Activated CD4-positive, alpha-beta T cell treated with anti-CD3 and anti-CD28 coated beads, Interleukin-2, amount 50 U/mL, for 48 hours (primary cell): ENCODE measurements at places on chromosomes 1 and 21.
A peak's percentile ranks its signal among the peaks of the same experiment; 100 is the strongest.

GRCh38 chr1:205590777-205591513 lies 40.9 kb downstream of the ELK4 start:
- no peak for DNase-seq

- no peak for DNase-seq
These were observed 105.2 kb upstream of the HMGB4 start for GRCh38 chr1:33758698-33759097.

DNA sequence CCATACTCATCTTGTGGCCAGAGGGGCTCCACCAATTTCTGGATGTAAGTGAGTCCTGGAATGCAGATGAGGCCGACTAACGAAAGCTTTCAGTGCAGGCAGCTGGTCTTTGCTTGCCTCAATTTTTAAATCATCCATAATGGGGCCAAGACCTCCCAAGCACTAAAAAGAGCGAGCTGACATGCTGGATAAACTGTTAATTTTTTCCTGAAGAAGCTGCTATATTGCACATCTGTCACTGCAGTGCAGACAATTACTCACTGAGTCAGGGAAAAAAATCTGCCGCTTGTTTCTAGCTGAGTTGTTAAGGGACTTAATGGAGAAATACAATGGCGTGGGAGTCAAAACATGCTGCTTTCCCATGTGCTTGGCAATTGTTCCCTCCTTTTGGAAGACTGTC lies 205.5 kb downstream of the GPATCH2 start:
- no peak for DNase-seq

DNA sequence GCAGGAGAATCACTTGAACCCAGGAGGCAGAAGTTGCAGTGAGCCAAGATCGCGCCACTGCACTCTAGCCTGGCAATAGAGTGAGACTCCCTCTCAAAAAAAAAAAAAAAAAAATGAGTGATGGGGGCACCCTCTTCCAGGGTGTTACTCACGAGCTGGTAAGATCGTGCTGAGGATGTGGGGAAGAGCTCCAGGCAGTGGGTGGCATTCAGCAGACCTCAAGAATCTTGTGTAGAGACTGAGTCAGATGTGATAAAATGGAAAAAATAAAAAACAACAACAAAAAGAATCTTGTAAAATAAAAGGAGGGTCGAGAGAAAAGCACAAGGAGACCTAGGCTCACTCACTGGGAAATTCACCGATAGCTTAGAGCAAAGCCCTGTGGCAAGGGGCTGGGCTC lies 38.5 kb downstream of the EPHA2 start:
- no peak for DNase-seq

- no peak for DNase-seq
These were observed 56.3 kb upstream of the HTR1D start for GRCh38 chr1:23273450-23274133.

GRCh38 chr1:221766210-221766609 lies 24.3 kb upstream of the DUSP10 start:
- DNase-seq: no peak

GRCh38 chr1:204513117-204513716 lies 3.0 kb upstream of the MDM4 start:
- peak; percentile 33 for DNase-seq

GRCh38 chr1:50667710-50668356 lies 244.6 kb upstream of the DMRTA2 start:
- no peak for DNase-seq

GRCh38 chr1:209819058-209819457 lies 8.7 kb upstream of the UTP25 start:
- no peak for DNase-seq

GRCh38 chr1:66231217-66231616 lies 302.7 kb upstream of the SGIP1 start:
- no peak for DNase-seq

DNA sequence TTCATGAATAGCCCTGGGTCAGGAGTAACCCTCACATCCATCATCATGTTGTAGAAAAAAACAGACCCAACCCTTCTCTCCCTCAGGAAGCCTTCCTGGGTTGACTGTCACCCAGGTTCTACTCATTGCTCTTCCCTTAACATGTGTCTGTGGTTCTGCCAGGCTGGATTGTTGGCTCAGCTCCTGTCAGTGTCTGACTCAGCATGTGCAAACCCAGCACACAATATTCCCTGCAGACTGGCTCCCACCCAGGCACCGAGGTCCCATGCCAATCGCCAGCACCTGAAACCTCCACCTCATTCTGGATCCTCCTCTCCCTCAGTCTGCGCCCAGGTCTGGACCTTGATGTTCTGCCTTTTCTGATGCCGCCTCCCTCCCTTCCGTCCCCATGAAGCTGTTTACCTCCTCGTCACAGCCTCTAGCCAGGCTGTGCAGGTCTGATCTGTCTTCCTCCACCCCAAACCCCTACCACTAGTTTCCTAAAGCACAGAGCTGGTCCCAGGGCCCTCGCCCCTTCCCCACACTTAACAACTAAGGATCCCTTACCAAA lies 4.3 kb upstream of the S100A8 start:
- DNase-seq: no peak

DNA sequence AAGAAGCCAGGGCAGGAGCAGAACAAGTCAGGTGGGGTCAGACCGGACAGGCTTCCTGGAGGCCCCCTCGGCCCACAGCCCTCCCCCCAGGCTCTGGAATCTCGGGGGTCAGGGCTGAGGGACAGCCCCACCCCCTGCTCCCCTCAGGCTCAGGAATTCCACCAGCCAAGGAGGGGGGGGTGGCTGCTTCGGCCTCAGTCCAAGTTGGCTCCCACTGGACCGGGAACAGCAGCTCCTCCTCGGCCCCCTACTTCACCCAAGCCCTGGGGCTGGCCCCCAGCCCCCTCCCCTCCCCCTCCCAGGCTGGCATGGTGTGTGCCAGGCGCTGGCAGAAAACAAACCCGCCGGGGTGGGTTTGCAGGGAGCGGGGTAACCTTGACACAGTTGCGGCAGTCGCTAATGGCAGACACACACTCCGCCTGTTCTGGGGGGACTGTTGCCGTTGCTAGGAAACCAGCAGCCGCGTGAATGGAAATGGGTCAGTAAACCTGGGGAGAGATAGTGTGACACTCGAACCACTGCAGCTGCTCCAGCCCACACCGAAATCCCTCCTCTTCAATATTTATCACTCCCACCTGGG lies 32.4 kb downstream of the AHDC1 start:
- DNase-seq: no peak

GRCh38 chr1:165369255-165369848 lies 12.8 kb upstream of the LMX1A start:
- peak; percentile 66 for DNase-seq

DNA sequence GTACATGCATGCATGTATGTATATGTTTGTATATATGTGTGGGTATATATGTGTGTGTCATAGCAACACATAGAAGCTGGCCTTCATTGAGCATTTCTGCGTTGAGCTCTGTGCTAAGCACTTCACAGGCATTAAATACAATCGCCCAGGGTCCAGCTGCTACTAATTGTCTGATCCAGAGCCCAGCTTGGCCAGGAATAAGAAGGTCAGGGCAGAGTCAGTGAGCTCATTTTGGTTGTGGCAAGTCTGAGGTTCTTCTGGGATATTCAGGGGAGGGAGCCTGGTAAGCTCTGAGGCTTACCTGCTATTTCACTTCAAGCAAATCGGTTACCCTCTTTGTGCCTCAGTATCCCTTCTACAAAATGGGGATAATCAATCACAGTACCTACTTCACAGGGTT lies 59.6 kb downstream of the FOXO6 start:
- no peak for DNase-seq

DNA sequence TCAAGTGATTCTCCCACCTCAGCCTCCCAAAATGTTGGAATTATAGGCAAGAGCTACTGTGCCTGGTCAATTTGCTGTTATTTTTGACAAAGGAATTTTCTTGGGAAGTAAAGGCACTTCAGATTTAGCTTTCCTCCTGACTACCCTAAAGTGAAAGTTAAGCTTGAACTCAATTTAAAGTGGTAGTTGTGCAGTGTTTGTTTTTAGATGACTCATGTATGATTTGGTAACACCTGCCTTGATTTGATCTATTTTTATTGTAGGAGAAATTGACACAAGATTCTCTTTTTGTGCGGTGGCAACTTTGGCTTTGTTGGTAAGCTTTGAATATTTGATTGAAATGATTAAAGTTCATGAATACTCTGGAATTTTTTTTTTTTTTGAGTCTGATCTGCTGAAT lies 5.0 kb downstream of the RABGGTB start:
- DNase-seq: no peak

- no peak for DNase-seq
These were observed 31.6 kb upstream of the CAMSAP2 start for GRCh38 chr1:200707116-200707515.

DNA sequence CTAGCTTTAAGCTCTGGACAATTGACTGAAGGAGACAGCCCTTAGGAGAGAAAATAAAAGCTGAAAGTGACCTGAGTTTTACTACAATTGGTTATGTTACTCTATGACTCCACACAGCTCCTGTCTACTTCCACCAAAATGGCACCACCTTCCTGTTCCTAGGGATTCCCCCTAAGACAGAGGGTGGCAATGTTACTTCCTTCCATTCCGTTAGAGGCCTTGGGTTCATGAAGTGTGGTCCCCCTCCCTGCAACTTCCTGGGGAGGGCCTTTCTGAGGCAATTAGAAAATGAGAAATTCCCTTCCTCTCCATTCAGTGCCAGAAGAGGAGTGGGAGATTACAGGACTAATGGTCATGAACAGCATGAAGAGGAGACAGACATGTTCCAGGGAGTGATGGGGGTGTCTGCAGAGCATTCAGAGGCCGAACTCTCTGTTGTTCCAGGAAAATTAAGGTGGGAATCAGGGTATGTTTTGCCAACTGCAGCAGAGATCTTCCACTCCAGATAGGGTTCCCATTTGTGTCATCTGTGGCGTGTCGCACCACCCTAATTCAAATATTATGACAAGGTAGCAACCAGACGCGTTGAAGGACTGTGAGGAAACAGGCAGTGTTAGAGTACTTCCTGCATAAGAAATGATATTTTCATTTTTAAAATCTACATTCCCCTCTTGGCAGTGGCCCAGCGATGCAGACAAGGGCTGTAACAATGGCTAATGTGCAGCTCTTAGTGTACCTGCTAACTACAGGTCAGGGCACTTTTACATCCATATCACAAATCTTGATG lies 53.1 kb upstream of the TRIM67 start:
- no peak for DNase-seq

- no peak for DNase-seq
These were observed 323.0 kb upstream of the PLD5 start for GRCh38 chr1:242847390-242847993.

- no peak for DNase-seq
These were observed 117.8 kb upstream of the SLC25A33 start for GRCh38 chr1:9421533-9421873.

DNA sequence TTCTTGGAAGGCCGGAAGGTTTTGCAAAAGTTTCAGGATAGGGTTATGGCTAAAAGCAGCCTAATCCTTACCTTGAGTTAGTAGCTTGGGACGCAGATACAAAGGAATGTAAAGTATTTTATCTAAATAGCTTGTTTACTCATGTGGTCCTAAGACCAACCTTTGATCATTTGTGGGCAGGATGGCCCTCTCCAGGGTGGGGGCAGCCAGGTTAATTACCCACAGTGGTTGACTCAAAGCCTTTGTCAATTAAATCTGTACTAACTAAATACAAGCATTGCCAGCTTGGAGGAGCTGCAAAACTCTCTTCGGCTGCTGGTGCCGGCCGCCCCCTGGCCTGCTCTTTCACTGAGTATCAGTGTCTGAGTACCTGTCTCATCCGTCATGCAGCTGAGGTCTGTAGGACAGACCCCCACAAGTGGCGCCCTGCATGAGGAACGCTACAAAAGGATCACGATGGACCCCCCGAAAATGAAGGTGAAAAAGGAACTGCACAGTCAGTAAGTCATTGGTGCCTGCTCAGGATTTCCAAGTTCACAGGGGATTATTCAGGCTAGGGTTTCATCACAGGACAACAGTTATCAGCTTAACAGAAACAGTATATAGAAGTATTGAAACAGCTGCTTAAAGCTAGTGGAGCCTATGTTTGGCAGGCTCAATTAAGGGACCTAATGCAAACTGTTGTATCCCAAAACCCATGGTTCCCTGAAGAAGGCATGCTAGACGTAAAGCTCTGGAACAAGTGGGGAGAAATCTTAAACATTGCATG lies 212.5 kb upstream of the MAP1LC3C start:
- no peak for DNase-seq

- no peak for DNase-seq
These were observed 167.4 kb upstream of the NFIA start for GRCh38 chr1:60914982-60915381.

- no peak for DNase-seq
These were observed 6.8 kb upstream of the EFCAB14 start for GRCh38 chr1:46725736-46726108.

DNA sequence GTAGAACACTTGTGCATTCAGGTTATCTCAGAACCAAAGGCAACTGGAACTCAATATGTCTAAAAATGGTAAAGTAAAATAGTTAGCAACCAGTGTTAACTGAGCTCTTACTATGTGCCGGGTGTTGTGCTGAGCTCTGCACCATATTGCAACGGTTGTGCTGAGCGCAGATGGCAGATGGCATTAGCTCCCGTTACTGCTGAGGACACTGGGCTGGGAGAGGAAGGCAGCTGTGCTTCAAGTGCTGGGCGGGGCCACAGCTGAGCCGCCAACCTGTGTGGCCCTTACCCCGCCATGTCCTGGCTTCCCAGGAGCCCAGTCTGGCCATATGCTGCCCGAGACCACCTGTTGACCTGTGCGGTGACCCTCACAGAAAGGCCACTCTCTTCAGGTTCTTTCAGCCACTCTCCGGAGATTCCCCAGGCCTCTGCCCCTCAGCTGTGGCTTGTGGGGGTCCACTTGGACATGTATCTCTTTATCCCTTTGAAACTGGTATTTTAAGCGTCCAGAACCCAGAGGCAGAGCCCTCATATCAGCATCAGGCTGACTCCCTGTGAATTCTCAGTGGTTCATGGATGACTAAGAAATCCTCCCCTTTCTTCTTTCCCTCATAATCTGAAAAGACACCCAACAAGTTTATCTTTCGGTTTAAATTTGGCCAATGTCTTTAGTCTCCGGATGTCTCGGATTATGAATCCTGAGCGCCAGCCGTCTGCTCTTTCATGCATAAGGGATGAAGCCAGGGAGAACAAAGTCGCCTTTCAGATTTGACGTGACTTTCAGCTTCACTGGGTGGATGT lies 26.4 kb downstream of the LDLRAP1 start:
- DNase-seq: no peak

DNA sequence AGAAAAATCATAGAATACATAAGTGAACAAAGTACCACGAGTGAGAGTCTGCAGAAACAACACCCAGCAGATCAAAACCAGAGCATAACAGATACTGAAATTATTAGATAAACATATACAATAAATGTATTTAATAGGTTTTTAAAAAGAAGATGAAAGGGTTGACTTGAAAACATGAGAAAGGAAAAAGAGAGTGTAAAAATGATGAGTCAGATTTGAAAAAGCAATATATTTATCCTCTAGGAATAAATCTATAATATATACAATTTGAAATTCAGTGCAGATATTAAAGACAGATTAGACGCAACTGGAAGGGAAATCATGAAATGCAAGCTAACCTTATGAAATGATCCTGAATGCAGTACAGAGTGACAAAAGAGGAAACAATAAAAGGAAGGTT lies 170.2 kb upstream of the RUNX1 start:
- no peak for DNase-seq

- DNase-seq: no peak
These were observed 22.8 kb downstream of the C2CD2 start for GRCh38 chr21:41931041-41931451.
